DMS 273 treated with DMSO at 0.1 percent for 48 hours (cell line): ENCODE measurements at places on chromosomes 7 and 10.

DNA sequence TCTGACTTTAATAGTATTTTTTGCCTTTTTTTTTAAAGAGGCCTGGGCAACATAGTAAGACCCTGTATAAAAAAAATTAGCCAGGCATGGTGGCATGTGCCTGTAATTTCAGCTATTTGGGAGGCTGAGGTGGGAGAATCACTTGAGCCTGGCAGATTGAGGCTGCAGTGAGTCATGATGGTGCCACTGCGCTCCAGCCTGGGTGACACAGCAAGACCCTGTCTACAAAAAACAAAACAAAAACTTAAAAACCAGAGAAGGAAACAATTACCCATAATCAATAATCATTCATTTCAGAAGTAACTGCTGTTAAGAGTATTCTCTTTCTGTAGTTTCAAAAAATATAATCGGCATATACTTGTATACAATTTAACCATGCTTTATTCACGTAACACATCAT is 28.0 kb downstream of the VPS26A start:
- no peak for DNase-seq

DNA sequence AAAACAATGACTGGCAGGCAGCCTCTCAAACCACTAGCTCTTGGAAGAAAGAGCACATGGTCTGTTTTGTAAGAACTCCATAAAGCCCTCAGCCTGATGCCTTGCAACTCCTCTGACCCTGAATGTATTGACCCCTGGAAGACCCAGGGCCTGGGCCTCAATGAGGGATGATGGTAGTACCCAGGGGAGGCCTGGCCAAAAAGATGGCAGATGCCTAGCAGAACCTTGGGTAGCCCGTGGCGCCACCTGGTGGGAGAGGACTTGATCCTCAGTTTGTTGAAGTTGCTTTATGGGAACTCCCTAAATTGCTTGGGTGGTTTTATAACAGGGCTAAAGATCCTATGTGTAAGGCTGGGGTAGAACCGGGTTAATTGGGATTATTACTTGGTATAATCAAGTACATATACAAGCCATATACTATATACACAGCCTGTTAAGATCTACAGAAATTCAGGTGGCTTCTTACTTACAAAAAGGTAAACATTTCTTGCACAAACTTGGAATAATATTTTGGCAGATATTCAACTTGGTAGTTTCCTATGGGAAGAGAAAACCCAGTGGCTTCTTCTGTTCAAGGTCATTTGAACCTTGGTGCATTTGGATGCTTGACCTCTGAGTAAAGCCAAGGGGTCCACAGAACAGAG is 95.8 kb upstream of the CACUL1 start:
- DNase-seq = peak; percentile 56

DNA sequence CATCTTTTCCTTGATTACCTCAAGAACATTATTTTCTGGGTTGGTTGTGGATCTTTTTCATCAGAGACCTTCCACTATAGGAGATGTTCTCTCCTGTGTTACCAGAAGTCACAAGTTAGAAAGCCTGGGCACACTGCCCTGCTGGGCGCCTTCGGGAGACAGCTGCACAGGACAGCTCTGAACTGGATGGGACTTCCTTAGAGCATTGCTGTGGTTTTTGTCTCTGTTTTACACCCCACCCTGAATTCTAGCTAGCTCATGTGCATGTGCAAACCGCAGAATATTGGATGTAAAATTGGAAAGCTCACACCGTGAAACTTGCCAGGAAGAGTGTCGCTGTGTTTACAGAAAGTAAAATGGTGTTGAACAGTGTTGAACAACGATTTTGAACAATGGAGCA is 54.4 kb upstream of the SEC61G start:
- no peak for DNase-seq

DNA sequence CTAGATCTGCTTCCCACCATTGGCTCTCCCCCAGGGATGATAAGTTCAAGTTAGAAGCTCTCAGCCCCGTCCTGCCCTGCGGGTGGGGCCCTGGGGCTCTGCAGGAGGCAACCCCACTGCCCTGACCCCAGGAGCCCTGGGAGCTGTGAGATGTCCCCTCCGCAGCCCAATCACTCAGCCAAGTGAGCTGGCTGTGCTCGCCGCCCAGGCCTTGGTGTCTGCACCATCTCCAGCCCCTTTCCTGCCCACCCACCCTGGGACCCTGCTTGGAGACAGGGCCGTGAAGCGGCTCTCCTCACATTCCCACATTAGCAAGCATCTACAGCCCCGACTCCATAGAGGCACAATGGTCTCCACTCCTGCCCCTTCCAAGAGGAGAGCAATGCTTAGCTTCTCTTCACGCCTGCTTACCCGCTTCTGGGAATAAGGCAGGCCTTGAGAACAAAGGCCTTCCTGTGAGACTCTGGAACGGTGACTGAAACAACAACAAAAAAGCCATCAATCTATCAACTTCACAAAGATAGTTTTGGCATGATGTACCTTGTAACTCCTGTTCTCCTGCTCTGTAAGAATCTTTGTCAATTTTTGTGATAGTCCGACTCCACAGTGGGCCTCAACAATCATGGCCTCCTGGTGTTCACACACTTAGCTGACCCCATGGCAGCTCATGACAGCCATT is 67.7 kb downstream of the FOXL3 start:
- DNase-seq = no peak

DNA sequence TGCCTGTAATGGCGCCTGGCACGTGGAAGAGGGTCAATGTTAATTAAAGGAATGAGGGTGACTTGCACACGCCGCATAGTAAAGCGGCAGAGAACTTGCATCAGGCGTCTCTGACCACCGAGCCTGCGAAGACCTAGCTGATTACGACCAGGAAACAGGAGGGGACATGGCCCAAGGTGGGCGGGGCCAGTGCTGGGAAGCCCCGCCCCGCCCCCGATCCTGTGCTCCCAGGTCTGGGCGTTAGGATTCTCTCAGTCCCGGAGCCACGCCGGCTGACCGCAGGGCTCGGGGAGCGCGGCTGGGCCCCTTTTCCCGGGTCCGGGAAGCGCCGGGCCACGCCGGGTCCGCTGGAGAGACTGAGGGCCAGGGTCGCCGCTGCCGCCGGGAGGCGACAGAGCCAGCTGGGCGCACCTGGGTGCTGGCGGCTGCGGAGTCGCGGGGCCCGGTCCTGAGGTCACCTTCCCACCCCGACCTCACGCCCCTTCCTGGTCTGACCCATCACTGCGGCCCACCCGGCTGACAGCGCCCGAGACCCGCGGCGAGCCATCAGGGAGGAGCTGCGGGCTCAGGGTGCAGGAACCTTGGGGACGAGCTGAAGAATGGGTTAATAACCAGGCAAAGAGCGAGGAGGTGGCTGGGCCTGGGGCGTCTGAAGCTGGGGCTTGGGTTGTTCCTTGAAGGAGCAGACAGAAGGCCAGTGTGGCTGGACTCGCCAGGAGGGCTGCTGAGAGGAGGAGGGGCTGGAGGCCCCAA is 23.0 kb upstream of the GRID1 start:
- DNase-seq = no peak
